Peyer's patch (tissue), 4 donors: ENCODE measurements at places on chromosomes 7 and 10. TPM values are rescaled to one million over a fixed set of nuclear protein-coding genes. Genes with fewer than 3 reads are reported as not detected.
A peak's percentile ranks its signal among the peaks of the same experiment; 100 is the strongest.

- H3K27ac ChIP-seq, result no peak overlapping the region
- H3K27me3 ChIP-seq, result no peaks in the 10 kb centered on the region
- no peaks in the 10 kb centered on the region for H3K4me1 ChIP-seq
Measured at GRCh38 chr10:128744811-128745305, 618.6 kb upstream of the MKI67 start.

DNA sequence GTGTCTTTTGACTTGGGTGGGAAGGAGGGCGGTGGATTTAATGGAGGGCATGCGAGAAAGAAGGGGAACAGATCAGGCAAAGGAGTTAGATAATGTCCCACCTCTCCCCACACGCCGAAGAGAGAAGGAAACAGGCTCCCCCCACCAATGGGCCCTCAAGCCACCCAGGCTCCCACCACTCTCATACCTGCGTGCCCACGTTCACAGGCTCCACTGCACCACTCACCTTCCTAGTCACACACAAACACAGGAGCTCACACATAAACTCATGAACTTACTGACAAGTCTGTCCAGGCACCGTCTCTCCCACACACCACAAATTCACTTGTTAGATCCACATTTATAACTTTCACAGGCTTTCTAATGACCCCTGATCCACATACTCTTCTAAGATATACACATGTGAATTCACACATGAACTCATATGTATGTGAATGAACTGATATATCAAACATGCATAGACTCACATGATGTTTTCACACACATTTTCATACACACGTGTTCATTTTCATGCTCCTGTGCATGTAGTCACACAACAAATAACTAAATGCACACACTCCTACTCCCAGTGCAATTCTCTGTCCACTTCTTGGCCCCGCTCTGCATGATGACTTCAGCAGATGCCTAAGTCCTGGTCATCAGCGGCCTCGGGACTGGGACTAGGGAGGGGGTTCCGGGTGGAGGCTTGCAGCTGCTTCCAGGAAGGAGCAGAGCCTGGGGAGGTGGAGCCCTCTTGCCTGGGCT lies 1.5 kb downstream of the LZTS2 start:
- H3K27ac ChIP-seq, result peak overlapping the region; percentile 96
- no peaks in the 10 kb centered on the region for H3K4me1 ChIP-seq
- H3K36me3 ChIP-seq, result no peaks in the 10 kb centered on the region
- H3K4me3 ChIP-seq, result peak overlapping the region; percentile 96
- no peaks in the 10 kb centered on the region for H3K27me3 ChIP-seq

GRCh38 chr10:112988839-112989406 lies 38.9 kb downstream of the TCF7L2 start:
- H3K36me3 ChIP-seq, result no peaks in the 10 kb centered on the region
- no peak for DNase-seq
- H3K27me3 ChIP-seq, result no peaks in the 10 kb centered on the region
- H3K4me1 ChIP-seq, result no peaks in the 10 kb centered on the region
- H3K4me3 ChIP-seq, result no peak overlapping the region

- peak overlapping the region; percentile 75 for H3K4me3 ChIP-seq
- no peak for DNase-seq
- H3K36me3 ChIP-seq, result no peaks in the 10 kb centered on the region
- peaks cover 34% of the 10 kb centered on the region for H3K4me1 ChIP-seq
- no peaks in the 10 kb centered on the region for H3K27me3 ChIP-seq
Measured at GRCh38 chr7:2404714-2405119, 1.3 kb downstream of the CHST12 start.

GRCh38 chr7:41133690-41134299 lies 569.1 kb downstream of the INHBA start:
- no peaks in the 10 kb centered on the region for H3K27me3 ChIP-seq
- no peaks in the 10 kb centered on the region for H3K4me1 ChIP-seq
- H3K4me3 ChIP-seq, result no peak overlapping the region
- H3K36me3 ChIP-seq, result no peaks in the 10 kb centered on the region

GRCh38 chr10:70378122-70378521 lies 4.3 kb downstream of the LRRC20 start:
- no peak overlapping the region for H3K27ac ChIP-seq
- H3K27me3 ChIP-seq, result no peaks in the 10 kb centered on the region
- no peak for DNase-seq
- no peak overlapping the region for H3K4me3 ChIP-seq

GRCh38 chr10:11489591-11489990 lies 121.9 kb downstream of the USP6NL start:
- H3K4me3 ChIP-seq, result no peak overlapping the region
- DNase-seq, result no peak
- no peaks in the 10 kb centered on the region for H3K27me3 ChIP-seq
- H3K4me1 ChIP-seq, result no peaks in the 10 kb centered on the region
- no peaks in the 10 kb centered on the region for H3K36me3 ChIP-seq
- H3K27ac ChIP-seq, result no peak overlapping the region

- H3K4me1 ChIP-seq, result no peaks in the 10 kb centered on the region
- no peak for DNase-seq
- H3K27me3 ChIP-seq, result no peaks in the 10 kb centered on the region
Measured at GRCh38 chr7:156160811-156161210, 348.5 kb upstream of the SHH start.

DNA sequence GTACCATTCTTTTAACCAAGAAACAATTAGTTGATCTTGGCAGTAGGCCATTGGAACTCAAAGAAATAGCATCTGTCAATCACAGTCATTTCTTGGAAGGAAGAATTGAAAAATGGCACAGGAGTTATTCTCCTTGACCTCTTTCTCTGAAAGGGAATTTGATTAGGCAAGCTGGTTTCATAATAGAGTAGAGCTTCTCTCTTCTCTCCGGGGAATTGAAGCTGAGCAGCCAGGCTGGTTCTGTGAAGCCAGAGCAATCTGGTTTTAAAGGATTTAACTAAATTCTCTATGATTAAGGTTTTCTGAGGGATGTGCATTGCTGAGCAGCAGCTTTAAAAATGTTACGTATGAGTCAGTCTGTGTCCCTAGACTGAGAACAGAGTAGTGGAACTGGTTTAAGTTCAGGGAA lies 70.2 kb downstream of the AHCYL2 start:
- H3K4me3 ChIP-seq, result no peak overlapping the region
- no peaks in the 10 kb centered on the region for H3K36me3 ChIP-seq
- no peak for DNase-seq
- H3K27me3 ChIP-seq, result no peaks in the 10 kb centered on the region
- H3K27ac ChIP-seq, result no peak overlapping the region

DNA sequence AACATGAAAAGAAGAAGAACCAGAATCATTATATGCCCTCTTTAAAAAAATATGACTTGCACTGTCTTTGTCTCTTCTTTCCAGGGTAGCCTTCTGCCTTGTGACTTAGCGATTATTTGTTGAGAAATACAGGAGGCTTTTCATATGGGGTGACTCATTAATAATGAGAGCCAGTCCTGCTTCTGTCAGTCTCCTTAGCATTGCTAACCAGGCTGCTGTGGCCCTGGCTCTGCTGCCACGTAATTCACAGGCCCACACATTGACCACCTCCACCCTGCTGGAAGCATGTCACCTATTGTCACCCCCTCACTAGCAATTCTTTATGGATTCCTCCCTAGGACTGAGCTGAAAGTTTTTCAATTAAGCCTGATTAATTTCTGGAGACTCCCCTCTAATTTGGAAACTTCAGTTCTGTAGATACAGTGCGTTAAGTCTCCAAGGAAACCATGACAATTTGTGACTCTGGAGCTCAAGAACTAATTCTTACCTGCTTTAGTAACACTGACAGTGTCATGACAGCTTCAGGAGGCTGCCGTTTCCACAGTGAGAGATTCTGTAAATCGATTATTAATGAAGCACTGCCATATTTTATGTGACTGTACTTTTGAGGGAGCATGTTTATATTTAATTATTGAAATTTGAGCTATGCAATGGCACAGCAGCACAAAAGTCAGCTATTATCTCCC lies 267.9 kb upstream of the SP8 start:
- no peaks in the 10 kb centered on the region for H3K27me3 ChIP-seq
- no peak for DNase-seq

The ELAPOR2 gene
- 24.8 TPM for total RNA-seq

The CALML5 gene
- total RNA-seq, result not detected

The SCART1 gene
- 12.4 TPM for total RNA-seq

The TAS2R5 gene
- 5.0 TPM for total RNA-seq

The FBXO24 gene
- 1.1 TPM for total RNA-seq

The TUBAL3 gene
- total RNA-seq, result 3.3 TPM

The HOXA4 gene
- 2.6 TPM for total RNA-seq
